ENCODE measurements at places on chromosomes 12 and 14.

- peak; percentile 8 for DNase-seq
These were observed 4.1 kb upstream of the KRT84 start for GRCh38 chr12:52389313-52390207.

GRCh38 chr12:13023811-13024530 is 20.2 kb upstream of the FAM234B start:
- peak; percentile 77 for DNase-seq

GRCh38 chr14:21047378-21047781 is 5.2 kb downstream of the RNASE7 start:
- DNase-seq, result peak; percentile 92

GRCh38 chr12:17371491-17372215 is 718.3 kb downstream of the RERGL start:
- DNase-seq, result no peak

DNA sequence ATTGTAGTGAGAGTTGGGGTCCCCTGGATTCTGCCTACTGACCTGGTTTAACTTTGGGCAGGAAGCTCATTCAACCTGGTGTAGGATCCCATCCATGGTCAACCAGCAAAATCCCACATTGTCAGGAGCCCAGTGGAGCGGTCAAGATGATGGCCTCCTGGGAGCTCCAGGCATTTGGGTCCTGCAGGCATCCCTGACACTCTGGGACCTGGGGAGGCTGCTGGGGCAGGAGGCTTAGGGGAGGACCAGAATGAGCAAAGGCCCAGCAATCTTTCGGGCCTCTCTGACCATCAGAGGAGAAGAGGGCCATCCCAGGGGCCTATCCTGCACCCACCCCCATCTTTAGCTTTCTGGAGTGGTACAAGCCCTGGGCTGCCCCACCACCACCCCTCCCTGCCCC is 104.0 kb downstream of the PRMT8 start:
- DNase-seq, result no peak

DNA sequence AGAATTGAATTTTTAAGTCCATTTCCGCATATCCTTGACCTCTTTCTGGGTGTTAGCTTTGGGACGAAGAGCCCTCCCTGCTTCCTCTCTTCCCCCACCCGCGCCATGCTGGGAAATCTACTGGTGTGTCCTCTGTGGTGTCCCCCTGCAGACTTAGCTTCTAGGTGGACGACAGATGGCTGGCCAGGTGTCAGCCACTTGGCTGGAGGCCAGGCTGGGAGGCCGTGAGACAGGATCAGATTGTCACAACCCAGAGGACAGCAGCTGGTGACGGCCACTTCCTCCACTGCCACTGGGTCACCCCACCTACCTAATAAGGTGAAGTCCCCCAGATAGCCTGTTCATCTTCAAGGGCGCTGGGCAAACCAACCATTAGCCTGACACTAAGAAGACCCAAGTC is 13.3 kb upstream of the DTX1 start:
- DNase-seq, result no peak

DNA sequence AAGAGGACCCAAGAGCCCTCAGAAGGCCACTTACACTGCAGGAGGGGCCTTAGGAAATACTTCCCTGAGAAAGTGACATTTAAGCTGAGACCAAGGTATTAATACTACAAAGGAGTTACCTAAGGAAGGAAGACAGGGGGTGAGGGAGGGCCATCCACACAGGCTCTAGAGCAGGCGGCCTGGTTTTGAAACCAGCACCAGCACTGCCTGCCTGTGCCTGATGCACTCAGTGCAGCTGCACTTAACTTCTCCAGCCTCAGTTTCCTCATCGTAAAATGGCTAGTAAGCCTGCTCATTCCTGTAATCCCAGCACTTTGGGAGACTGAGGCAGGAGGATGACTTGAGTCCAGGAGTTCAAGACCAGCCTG is 45.5 kb upstream of the PLEKHG6 start:
- DNase-seq, result no peak

- DNase-seq, result peak; percentile 80
These were observed 126.8 kb upstream of the CPM start for GRCh38 chr12:69059465-69060457.

- DNase-seq, result no peak
These were observed 22.7 kb upstream of the TEX22 start for GRCh38 chr14:105375635-105376057.

DNA sequence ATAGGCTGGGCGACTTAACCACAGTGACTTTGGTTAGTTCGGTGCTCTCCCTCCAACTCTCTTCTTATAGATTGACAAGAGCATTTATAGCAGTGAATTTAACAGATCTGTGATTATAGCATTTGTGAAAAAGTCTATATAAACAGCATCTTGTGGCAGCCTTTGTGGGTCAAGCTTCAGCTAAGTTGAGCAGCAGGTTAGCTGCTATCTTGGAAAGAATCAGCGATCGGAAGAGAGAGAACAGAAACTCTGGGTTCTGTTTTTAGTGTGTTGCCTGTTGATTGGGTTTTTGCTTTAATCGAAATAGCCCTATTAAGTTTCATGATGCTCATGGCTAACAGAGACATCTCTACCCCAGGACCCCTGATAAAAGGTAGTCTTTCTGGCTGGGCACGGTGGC is 20.2 kb downstream of the EVL start:
- no peak for DNase-seq

- DNase-seq, result no peak
These were observed 5.5 kb downstream of the SLC38A6 start for GRCh38 chr14:60986500-60986899.

DNA sequence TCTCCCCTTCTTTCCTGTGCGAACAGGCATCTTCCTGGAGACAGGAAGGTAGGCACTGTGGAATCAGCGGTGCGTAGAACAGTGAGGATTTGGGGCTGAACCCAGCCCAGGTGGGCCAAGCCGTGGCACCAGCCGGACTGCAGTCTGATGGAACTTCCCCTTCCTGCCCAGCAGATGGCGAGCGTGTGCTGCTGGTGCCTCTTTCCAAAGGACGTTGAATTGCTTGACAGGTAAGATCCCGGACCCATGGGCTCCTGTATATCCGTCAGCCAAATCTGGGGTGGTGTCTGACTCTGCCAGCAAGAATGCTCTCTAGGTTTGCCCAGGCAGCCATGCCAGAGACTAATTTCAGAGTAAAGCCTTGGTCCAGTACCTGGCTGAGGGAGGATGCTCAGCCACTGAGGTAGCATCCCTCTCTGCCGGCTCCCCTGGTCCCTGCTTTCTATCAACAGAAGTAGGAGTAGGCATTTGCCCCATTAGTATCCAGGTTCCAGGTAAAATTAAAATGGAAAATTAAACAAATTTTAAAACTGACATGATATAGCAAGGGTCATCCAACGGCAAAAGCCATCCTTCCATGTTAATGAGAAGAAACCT is 21.1 kb upstream of the KCNA5 start:
- peak; percentile 43 for DNase-seq

DNA sequence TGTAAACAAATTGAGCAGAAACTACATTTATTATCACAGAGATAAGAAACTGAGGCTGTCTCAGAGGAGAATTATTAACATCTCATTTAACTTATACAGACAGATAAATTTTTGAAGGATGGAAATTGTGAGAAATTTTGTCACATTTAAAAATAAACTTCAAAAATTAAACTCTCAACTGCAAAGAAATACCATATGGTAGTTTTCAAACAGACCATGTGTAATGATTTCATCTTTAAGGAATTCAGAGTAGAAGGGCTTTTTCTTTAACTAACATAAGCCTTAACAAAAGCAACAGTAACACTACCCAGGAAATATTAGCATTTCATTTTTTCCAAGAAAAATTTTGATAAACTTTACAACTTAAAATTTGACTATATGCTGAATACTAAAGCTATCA is 26.6 kb downstream of the NUP37 start:
- peak; percentile 54 for DNase-seq

DNA sequence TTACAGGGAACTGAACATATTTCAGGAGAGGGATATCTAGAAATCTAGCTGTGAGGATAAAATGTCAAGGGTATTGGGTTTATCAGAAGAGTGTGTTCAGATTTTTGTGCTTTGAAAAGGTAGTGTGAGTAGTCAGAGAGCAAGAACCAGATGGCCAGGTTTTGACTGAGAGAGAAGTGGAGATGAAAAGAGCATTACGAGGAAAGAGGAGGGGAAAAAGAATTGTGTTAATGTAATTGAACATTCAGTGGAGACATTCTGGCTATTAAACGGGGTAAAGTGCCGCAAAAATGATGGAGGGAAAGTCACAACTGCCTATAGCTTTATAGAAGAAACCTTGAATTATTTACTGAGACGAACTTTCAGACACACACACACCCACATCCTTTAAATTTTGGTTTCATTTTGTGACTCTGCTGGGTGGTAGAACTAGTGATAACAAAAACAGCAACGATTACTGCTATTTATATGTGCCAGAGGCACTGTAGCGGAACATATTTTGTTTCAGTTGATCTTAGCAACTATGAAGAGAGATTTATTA is 213.6 kb downstream of the ERC1 start:
- DNase-seq, result peak; percentile 61

DNA sequence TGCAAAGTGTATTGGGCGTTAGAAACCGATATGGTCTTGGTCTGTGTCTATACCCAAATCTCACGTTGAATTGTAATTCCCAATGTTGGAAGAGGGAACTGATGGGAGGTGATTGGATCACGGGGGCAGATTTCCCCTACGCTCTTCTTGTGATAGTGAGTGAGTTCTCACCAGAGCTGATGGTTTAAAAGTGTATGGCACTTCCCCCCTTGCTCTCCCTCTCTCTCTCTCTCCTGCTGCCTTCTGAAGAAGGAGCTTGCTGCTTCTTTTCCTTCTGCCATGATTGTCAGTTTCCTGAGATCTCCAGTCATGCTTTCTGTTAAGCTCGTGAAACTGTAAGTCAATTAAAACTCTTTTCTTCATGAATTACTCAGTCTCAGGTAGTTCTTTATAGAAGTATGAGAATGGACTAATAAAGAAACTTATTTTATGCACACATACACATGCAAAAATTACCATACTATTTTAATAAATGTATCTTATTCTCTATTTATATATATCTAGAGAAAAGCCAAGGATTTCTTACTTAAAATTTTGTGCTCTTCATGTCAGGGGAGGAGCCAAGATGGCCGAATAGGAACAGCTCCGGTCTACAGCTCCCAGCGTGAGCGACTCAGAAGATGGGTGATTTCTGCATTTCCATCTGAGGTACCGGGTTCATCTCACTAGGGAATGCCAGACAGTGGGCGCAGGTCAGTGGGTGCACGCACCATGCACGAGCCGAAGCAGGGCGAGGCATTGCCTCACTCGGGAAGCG is 1891.0 kb upstream of the FLRT2 start:
- no peak for DNase-seq

DNA sequence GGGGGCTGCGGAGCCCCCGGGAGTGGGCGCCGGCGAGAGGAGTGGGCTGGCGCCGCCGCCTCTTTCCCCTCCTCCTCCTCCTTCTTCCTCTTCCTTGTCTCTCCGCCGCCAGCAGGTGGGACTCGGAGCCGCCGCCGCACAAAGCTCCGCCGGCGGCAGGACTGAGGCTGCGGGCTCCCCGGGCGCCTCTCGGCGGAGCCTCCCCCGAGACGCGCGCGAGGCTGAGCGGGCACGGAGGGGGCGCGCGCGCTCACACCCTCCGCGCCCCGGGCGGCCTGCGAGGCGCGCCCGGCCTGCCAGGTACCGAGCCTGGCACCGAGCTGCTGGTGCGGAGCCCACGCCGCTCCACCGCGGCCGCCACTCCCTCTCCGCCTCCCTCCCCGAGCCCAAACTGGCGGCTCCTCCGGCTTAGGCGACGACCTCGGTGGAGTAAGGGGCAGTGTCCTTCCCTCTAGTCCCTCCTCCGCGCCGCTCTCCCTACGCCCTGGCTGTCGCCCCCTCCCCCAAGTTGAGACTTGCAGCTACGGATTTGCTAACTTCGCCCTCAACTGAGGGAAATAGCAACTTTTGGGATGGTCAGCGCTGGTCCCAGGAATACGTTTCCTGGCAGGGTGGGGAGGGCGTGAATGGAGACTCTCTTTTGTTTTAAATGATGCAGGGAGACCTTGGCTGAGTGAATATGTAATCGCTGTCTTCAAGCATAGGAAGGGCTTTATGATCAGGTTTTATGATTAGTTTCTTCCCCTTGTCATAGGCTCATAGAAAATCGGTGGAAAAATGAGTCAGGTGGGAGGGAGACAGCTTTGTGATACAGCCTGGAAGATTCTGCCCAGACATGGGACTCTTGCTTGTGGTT is 199.5 kb upstream of the CAND1 start:
- no peak for DNase-seq

- no peak for DNase-seq
These were observed 2.7 kb upstream of the CLEC6A start for GRCh38 chr12:8453021-8453513.

DNA sequence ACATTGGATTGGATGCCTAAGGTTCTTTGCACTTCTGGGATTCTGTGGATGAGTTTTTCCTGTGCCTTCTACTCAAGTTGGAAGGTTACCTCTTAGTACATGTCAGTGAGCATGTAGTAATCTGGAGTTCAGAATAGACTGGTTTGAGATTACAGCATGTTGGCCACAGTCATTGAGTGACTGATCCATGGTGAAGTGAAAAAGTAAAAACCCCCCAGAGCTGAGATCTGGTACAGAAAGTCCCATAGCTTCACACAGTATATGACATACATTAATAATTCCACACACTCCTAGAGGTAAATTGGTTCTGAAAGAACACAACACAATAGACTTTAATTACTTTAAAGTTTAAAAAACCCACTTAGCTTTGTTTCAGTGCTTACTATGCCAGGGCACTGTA is 11.9 kb upstream of the CCND2 start:
- DNase-seq, result no peak

- DNase-seq, result no peak
These were observed 139.9 kb upstream of the NCOR2 start for GRCh38 chr12:124707316-124707715.

Data from fibroblast of the aortic adventitia (primary cell).